ENCODE measurements at places on chromosomes 2 and 18. TPM values are rescaled to one million over a fixed set of nuclear protein-coding genes. Genes with fewer than 3 reads are reported as not detected.

GRCh38 chr18:74497324-74497676 lies 1.1 kb downstream of the CNDP2 start:
- no peak for DNase-seq

GRCh38 chr2:3076848-3077642 lies 300.6 kb downstream of the EIPR1 start:
- no peak for DNase-seq

DNA sequence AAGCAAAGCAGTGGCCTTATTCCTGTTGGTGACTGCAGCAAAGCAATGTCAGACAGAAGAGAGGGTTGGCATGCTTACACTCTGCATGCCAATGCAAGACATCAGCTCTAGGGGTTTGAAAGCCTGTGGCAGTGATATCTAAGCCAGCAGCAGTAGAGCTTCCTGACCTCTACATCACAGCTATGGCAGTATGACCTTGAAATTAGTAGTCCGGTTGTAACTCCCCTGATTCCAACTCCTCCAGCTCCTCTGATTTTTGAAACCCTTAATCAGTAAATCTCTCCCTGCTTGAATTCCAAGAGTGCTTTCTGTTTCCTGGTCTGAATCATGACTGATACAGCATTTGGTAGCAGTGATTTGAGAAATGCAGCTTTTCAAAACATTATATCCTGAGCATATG lies 60.0 kb upstream of the LRP1B start:
- no peak for DNase-seq

- no peak for DNase-seq
Measured at GRCh38 chr2:231687133-231687852, 21.0 kb upstream of the PTMA start.

DNA sequence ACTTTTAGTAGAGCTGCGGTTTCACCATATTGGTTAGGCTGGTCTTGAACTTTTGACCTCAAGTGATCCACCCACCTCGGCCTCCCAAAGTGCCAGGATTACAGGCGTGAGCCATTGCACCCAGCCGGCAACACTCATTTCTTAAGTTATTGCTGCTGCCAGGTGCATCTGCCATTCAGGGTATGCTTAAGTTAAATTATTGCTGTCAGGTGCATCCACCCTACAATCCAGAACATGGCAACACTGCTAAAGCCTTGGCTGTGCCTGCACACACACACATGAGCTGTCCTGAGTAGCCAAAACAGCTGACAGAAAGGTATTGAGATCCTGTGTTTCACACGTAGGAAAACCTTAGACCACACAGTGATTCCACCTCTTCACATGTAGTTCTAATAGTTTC lies 148.2 kb downstream of the FAM161A start:
- no peak for DNase-seq

GRCh38 chr2:176092270-176093144 lies at the start of gene HOXD13:
Gene HOXD13 (plus strand): TSS chr2:176092721. CDS start chr2:176092891, 170 bp downstream.
- no peak for DNase-seq

DNA sequence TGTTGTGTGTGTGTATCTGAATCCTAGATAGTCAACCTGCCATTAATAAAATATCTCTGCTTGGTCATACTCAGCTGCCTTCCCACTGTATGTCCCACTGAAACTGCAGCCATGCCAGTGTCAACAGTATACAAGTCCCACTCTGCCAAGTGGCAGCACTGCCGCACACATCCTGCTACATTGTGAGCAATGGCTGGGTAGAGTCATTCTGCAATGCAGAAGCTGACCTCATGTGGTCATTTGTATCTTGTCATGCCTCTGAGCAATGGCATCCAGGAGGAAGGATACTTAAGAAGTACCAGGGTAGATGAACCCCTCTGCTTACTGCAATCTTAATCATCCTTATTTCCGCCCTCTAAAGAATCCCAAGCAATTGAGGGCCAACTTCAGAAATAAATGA lies 302.2 kb upstream of the DDX18 start:
- no peak for DNase-seq

The DSC3 gene
- 176 TPM for total RNA-seq

The LOXHD1 gene
- total RNA-seq, result not detected

The B3GNT7 gene
- 7.1 TPM for total RNA-seq

The SPC25 gene
- total RNA-seq, result not detected

The FSHR gene
- not detected for total RNA-seq

The RAB17 gene
- not detected for total RNA-seq
